ENCODE measurements at places on chromosomes 1 and 21.
A peak's percentile ranks its signal among the peaks of the same experiment; 100 is the strongest.

- DNase-seq = no peak
Observed at GRCh38 chr1:204647114-204647804, 38.3 kb downstream of the LRRN2 start.

DNA sequence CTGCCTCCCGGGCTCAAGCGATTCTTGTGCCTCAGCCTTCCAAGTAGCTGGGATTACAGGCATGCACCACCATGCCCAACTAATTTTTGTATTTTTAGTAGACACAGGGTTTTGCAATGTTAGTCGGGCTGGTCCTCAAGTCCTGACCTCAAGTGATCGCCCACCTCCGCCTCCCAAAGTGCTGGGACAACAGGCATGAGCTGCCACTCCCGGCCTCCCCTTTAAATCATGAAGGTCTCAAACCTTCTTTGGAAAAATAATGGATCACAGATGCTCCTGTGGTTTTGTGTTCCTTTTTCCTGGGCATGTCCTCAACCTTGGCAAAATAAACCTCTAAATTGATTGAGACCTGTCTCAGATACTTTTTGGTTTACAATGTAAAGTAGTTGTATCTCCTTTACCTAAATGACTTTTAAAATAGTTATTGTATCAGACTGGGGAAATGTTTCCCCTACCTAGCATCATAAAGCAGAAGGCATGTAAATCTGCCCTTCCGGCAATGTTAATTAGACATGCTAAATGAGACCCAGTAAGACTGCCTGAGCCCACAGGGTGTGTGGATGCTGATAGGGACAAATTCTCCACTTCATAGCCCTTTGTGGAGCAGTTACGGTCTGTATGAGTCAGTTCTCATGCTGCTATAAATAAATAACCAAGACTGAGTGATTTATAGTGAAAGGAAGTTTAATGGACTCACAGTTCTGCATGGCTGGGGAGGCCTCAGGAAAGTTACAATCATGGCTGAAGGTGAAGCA is 27.8 kb downstream of the CBR1 start:
- DNase-seq = peak; percentile 28

GRCh38 chr21:35128536-35128935 is 79.4 kb upstream of the RUNX1 start:
- DNase-seq = no peak

DNA sequence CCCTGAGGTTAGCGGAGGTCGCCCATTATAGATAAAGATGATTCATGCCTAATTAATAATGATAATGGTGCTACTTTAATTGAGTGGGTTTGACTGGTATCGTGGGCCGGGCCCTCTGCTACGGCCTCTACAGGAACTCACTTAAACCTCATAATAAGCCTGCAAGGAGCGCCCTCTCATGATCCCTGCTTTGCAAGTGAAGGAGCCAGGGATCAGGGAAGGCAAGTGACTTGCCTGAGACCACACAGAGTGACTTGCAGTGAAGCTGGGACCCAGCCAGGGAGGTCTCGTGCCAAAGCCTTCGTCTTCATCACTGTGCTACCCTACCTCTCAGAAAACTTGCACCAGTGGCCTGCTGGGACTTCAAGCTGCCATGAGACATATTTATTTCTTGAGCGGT is 166.3 kb upstream of the KLHDC7A start:
- no peak for DNase-seq

DNA sequence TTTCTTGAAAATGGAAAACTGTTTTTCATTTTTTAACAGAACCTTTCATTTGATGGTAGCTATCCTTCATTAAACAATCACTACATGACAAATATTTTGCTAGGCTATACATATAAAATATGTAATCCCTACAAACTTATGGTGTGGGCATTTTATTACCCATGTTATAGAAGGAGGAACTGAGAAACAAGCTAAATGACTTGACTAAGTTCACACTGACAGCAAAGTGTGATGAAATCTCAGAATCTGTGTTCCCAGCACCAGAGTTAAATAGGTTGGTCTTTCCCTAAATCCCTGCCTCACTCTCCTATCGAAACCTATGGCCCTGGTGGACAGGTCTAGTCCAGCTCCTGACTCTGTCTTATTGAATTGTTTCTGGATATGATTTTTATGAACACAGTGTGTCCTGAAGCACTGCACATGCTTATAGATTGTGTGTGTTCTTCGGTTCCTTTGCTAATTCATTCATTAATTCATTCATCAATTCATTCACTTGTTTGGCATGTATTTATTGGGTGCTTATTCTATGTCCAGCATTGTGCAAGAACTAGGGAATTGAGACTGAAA is 301.0 kb downstream of the GRIK1 start:
- no peak for DNase-seq

DNA sequence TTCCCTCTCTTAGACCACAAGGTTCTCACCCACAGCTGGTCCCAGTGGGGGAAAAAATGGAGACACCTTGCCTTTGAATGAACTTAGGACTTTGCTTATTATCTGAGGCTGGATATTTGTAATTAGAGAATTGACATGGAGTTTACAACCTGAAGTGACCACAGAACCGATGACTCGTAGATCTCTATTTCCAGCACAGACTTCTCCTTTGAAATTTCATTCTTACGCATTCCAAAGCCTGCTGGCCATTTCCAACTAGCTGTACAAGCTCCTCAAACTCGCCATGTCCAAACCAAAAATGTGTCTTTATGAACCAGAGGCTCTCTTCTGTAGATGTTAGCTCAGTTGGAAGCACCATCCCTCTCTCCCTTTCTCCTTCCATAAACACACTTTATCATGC is 12.0 kb downstream of the RAB7B start:
- no peak for DNase-seq

- no peak for DNase-seq
Observed at GRCh38 chr1:17551755-17552234, 12.3 kb downstream of the ARHGEF10L start.

GRCh38 chr1:160727316-160727640 is 11.8 kb upstream of the SLAMF7 start:
- DNase-seq = no peak

DNA sequence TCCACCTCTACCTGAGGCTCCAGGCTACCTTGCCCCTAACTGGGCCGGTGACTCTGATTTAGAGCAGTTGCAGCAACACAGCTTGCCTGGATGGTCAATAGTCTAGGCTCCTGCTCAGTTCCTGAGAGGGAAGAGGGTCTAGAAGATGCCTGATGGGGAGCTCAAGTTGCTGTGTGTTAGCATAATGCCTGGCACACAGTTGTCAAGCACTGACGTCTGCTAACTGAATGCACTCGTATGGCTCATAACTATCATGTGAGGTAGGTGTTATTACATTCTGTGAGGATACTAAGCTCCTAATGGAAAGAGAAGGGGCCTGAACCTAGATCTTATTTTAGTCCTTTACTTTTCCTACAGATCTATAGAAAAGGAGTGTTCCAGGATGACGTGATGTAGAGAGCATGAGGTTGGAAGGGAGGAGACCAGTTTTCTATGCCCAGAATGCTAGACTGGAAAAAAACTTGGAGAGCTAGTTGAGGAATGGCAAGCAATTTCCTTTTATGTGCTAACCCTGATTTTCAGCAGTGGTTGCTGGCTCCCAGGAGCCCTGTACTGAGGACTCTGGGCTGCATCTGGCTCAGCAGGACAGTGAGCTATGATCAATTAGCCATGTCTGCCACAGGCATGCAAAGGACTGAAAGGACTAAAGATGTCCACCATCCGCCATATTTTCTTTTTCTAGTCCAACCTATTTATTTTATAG is 30.0 kb downstream of the FAM78B start:
- no peak for DNase-seq

GRCh38 chr1:197268012-197268411 is at the start of gene CRB1:
Gene CRB1 (plus strand): TSS chr1:197268252. CDS start chr1:197268413, 161 bp downstream.
- DNase-seq = no peak

GRCh38 chr21:37423103-37423502 is 56.5 kb downstream of the DYRK1A start:
- no peak for DNase-seq

DNA sequence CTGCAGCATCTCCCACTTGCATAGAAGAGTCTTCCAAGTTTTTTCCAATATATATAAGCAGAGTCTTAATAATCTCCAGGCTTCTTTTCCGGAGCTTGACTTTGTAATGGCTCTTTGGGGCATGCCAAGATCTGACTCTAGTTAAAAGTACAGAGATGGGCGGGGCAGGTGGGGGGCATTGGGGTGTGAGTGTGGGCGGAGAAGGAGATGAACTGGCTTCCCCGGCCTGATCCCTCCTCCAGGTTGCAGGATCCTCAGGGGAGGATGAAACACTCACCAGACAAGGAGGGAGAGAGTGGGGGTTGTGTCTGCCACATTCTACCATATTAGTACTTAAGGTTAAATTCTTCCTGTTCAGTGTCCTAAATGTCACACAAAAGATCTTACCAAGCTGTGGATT is 23.0 kb downstream of the S100A10 start:
- no peak for DNase-seq

DNA sequence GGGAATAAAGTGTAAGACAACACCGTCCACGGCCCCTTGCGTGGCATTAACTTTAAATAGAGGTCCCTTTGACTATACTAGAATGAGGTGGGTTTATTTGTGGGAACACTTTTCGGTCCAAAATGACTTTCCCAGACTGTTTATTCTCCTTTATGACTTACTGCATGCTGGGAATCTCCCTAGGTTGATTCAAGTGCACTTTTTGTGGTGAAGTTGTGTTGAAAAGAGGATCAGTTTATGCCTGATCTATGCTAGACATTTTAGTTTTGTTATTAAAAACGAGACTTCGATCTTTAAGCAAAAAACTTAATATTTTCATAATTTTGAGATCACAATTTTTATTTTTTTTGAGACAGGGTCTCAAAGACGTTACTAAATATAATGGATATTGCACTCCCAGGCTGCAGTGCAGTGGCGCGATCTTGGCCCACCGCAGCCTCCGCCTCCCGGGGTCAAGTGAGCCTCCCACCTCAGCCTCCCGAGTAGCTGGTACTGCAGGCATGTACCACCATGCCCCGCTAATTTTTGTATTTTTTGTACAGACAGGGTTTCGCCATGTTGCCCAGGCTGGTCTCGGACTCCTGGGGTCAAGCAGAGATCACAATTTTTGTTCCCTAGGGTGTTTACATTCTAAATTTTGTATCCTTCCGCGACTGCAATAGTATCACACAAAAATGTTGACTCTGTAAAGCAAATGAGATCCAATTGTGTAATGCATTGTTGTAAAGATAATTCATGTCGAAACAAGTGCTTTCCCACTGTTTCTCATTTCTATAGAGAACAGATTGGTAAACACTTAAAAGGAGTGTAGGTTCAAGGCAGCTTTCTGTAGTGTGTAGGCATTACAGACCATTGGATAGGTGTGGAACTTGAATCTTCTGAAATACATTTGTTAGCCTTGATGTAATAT is 1.6 kb downstream of the CDC42 start:
- DNase-seq = no peak

- DNase-seq = no peak
Observed at GRCh38 chr1:66214901-66215300, 319.1 kb upstream of the SGIP1 start.

GRCh38 chr1:88935522-88936222 is 44.3 kb upstream of the GTF2B start:
- no peak for DNase-seq

DNA sequence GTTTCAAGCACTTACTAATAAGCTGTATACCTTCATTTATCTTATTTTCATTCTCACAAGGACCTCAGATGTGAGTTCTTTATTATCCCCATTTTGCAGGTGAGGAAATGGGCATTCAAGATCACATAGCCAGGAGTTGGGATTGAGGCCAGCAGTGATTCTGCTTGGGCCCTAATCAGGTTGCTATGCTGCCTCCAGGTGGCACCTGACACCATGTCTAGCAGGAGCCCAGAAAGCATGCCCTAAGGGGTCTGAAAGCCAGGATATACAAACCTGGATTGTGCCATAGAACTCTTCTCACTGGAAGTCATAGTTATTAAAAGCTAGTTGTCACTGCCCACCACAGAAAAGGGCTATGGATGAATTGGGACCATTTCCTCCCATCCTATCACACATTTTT is 61.1 kb downstream of the FYB2 start:
- DNase-seq = no peak

DNA sequence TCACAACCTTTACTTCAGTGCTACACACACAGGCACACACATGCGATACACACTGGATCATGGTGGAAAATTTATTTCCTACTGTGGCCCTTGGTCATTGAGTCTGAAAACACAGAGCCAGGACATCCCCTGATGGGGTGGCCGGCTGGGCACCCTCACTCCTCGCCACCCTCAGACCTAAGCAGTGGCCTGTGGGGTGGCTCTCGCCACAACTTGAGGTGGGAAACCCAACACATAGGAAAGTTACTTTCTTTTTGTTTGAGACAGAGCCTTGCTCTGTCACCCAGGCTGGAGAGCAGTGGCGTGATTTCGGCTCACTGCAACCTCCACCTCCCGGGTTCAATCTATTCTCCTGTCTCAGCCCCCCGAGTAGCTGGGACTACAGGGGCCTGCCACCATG is 19.4 kb downstream of the CRYAA start:
- DNase-seq = no peak

DNA sequence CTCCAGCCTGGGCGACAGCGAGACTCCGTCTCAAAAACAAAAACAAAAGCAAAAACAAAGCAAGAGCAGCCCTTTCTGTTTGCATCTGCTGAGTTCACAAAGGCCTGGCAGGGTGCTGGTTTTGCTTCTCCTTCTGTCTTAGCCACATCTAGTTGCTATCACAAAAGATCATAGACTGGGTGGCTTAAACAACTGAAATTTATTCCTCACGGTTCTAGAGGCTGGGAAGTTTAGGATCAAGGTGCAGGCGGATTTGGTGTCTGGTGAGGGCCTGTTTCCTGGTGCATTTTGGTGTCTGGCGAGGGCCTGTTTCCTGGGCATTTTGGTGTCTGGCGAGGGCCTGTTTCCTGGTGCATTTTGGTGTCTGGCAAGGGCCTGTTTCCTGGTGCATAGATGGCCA is 471.3 kb downstream of the CAMTA1 start:
- DNase-seq = no peak

- DNase-seq = no peak
Observed at GRCh38 chr1:50111503-50111902, 2.8 kb downstream of the ELAVL4 start.

DNA sequence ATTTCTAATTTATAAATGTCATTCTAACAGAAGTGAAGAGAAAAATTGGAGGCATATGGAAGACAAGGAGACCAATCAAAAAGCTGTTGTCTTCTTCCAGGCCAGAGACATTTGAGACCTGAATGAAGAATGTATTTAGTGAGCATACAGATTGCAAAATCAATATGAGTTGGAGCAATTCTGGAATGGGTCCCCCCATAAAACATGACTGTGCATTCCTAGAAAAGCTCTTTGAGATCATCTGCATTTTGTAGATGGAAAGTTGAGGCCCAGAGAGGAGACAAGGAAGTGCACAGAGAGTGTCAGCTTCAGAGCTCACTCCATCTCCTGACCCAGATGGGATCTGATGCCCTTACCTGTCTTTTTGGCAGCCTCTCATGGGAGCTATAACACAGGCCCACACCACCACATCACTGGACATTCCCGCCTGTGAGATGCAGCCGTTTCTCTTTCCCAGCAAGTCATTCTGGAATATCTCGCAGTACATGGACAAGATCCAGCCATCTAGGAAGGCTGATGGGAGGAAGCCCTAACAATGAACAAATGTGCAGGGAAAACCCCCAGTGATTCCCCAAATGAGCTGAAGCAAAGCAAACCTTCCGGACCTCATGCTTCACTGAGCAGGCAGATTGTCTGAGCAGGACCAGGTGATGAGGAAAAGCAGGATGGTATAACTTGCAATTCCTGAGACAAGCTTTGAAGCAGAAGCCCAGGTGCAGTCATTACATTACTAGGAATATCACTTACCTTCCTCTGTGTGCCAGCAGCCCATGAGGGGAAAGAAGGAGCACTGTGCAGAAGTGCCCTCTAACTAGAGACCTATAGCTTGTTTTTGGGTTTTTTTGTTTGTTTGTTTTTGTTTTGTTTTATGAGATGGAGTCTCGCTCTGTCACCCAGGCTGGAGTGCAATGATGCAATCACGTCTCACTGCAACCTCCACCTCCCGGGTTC is 445.6 kb downstream of the PLPP3 start:
- DNase-seq = no peak

- DNase-seq = no peak
Observed at GRCh38 chr1:96927125-96927524, 205.5 kb downstream of the PTBP2 start.
